ENCODE measurements at places on chromosomes 7 and 10. TPM values are rescaled to one million over a fixed set of nuclear protein-coding genes. Genes with fewer than 3 reads are reported as not detected.

SPDYE8 gene
- total RNA-seq = not detected

SOSTDC1 gene
- 8.1 TPM for total RNA-seq

ADAM12 gene
- 0.35 TPM for total RNA-seq

BRAT1 gene
- 87.1 TPM for total RNA-seq

SPDYE16 gene
- not detected for total RNA-seq

VSTM4 gene
- total RNA-seq = not detected

PSMC2 gene
- 389 TPM for total RNA-seq

SORCS1 gene
- total RNA-seq = 6.4 TPM

WEE2 gene
- total RNA-seq = not detected

MRLN gene
- not detected for total RNA-seq

ACTL6B gene
- total RNA-seq = not detected

TMEM236 gene
- total RNA-seq = 0.03 TPM

GIMAP1 gene
- total RNA-seq = not detected

- no peak for DNase-seq
Measured at GRCh38 chr7:53466371-53466770, 430.9 kb downstream of the POM121L12 start.

GRCh38 chr10:17396004-17396403 is 58.4 kb downstream of the ST8SIA6 start:
- DNase-seq = no peak

- DNase-seq = no peak
Measured at GRCh38 chr10:72819053-72819452, 74.5 kb upstream of the OIT3 start.

DNA sequence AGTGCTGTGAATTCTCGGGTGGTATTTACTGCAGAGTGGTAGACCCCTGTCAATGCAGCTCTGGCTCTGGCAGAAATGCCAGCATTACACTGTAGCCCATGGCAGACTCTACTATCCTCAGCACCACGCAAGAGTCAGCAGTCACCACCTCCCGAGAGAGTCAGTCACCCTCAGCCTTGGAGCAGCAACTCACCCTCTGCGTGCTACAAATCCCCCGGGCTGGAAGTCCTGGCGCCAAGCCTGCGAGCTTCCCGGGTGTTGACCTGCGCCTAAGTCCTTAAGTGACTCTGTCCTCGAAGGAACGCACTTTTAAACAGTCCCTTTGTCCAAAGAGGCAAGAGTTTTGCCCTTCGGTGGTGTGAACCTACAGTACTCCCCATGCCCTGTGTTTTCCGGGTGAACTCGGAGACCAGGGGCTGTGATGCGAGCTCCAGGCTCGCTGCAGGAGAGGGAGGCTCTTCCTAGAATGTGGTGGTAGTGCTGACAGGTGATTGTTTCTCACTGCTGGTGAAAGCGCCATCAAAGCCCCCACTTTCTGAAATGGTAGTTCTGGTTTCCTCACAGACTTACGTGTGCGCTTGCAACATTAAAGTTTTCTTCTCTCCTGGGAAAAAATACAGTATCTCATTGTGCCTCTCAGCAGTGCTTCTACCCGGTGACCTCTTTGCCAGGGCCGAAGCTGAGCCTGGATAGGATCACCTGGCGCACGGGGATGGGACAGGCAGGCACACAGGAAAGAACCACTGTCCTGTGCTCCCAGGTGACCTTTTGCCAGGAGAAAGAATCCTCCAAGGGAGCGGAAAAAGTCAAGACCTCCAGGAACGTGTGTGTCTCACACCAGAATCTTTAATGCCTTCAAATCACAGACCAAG is 33.1 kb upstream of the MBL2 start:
- peak; percentile 47 for DNase-seq

DNA sequence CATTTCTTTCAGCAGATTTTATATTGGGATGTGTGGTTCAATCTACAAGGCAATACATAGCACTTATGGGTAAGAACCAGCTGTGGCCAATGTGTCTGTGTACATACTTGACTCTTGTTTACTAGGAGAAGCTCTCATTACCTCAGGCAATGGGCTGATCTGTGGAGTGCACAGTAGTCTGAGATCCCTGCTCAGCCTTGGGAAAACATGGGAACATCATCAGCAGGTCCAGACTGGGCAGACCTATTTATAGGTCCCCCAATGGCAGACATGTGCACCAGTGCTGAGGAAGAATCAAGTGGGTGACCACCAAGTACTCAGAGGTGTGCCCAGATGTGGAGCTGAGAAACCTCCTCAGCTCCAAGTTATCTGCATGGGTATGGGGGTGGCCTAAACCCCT is 349.7 kb downstream of the KIF20B start:
- no peak for DNase-seq

- DNase-seq = no peak
Measured at GRCh38 chr10:62545160-62546066, 171.2 kb downstream of the ZNF365 start.

DNA sequence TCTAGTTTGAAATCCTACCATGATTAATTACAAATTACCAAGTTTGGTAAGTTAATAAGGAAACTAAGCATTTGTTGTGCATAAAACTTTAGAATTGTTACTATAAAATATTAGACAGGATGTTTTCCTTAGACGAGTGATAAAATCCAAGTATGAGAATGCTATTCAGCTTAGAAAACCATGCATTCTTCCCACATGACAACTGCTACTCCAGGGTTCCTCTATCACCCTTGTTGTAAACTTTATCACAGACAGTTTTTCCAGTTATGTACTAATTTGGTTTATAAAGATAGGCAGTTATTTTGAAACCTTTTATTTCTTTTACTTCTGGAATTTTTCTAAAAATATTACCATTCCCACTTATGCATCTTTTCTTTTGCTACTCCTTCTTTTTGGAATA is 52.0 kb downstream of the SIRT1 start:
- DNase-seq = no peak

GRCh38 chr10:105239311-105240219 is 598.5 kb downstream of the SORCS3 start:
- no peak for DNase-seq

DNA sequence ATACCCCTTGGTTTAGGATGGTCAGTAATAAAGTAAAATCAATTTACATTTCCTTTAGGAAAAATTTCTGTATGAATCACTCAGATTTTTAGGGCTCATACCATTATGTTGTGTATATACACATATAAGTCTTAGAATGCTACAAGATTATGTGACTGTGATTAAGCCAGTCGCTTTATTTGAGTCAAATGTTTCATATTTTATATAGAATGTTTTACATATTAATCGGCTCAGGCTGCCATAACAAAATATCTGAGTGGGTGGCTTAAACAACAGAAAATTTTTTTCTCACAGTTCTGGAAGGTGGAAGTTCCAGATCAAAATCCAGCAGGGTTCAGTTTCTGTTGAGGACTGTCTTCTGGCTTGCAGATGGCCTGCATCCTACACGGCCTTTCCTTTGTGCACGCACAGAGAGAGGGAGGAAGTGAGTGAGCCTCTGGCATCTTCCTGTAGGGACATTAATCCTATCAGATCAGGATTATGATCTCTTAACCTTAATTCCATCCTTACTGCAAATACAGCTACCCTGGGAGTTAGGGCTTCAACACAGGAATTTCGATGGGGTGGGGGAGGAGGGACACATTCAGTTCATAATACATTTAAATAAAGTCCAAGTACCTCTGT is 198.0 kb downstream of the PHF14 start:
- DNase-seq = no peak

- peak; percentile 48 for DNase-seq
Measured at GRCh38 chr10:32938554-32939061, 19.4 kb downstream of the ITGB1 start.

DNA sequence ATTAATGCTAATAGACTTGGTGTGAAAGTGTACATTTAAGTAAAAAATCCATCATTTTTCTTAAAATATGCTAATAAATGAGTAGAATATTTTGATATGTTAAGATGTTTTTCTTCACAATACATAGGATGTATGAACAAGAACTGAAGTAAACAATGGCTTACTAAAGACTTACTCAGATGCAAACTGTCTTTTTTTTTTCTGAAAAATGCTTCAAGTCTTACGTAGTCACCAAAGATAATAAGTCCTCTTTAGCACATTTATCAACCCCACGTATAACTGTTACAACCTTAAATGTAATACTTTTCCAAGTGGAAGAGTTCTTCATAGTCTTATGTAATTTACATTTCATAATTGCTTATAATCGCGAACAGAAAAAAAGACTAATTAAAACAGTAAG is 54.8 kb downstream of the MDFIC start:
- no peak for DNase-seq

- DNase-seq = no peak
Measured at GRCh38 chr7:111516612-111517011, 45.7 kb downstream of the IMMP2L start.

DNA sequence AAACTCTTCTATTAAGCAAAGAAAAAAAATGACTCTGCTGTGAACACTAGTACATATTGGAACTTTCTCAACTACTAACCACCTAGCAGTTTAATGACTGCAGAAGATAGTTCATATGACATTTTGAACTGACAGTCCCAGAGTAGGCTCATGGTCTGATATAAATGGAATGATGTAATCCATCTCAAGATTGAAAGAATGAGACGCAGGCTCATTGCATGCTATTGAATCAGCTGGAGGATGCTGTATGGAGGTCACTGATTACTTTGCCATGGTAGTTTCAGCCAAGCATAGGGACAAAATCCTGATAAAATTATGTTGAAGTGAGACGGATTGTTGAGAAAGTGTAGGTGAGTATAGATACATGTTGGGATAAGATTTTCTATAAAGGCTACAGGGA is 217.6 kb upstream of the SEMA3E start:
- no peak for DNase-seq

GRCh38 chr10:77118603-77119282 is 518.9 kb downstream of the KCNMA1 start:
- no peak for DNase-seq

- DNase-seq = no peak
Measured at GRCh38 chr10:78754269-78755062, 314.3 kb upstream of the ZMIZ1 start.

DNA sequence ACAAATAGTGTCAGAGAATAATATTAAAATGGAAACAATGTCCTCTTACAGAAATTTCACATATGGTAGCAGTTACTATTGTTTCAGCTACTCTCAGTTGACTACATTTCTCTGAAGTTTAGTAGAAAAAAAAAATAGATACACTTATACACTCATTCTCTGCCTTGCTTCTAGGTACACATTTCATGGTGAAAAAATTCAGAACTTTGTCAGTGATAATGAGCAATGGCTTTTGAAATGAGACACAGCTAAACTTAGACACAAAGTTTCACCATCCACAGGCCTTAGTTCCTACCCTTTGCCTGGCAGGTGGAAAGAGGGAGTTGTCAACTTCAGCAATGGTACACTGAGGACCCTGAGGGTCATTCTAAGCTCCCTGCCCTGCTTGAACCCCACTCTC is 69.2 kb downstream of the CPVL start:
- DNase-seq = no peak

DNA sequence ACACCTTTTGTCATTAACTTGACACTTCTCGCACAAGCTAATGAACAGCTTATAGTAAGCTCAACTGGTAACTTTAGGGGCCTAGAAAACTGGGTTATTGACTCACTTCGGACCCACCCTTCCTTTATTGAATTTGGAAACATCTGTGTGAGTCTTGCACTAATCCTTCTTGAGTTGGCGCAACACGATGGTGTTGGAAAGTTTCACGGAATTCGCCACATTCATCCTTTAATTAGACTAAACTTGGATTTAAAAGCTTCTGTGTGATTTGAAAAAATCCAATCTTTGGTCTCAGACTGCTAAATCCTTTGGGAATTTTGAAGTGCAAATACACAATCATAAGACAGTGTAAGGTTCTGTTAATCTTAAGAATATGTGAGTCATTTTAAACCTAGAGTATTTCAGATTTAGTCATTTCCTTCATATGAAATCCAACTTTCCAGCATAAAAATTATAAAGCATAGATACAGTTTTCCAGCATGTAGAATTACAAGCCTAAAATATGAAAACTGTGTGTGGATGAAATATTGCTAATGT is 15.1 kb downstream of the FZD8 start:
- DNase-seq = no peak

DNA sequence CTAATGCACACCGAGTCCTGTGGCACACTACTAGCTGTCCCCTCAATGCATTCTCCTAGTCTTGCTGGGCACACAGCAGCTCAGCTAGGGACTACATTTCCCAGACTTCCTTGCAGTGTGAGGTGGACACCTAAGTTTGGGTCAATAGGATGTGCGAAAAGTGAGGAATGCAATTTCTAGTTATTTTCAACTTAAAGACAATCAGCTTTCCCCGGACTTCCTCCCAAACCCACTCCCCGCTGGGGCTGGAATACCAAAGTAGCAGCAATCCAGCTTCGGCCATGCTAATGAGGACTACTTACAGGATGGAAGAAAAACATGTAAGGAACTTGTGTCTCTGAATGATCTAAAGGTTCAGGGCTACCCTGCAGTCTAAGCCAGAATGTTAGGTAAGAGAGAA is 286.4 kb upstream of the LRRN3 start:
- no peak for DNase-seq

Data from SK-MEL-5 (cell line).